ENCODE measurements at places on chromosomes 11 and 22.

DNA sequence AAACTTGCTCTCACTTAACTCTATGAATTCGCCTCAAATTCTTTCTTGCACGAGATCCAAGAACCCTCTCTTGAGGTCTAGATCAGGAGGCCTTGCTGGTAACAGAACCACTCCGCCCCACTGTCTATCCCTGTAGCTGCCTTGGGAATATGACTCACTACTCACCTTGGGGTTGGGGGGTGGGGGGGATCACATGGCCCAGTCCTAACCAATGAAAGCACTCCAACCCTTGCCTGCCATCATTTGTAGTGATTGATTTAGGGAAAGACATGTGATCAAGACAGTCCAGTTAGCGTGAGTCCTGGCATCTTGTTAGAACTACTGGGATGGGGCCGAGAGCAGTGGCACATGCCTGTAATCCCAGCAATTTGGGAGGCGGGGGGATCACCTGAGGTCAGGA, 4.8 kb upstream of the MRTFA start:
- no peak for DNase-seq
- H3K36me3 ChIP-seq: no peaks in the 10 kb centered on the region
- no peaks in the 10 kb centered on the region for H3K27me3 ChIP-seq
- no peak overlapping the region for H3K4me3 ChIP-seq
- H3K27ac ChIP-seq: no peak overlapping the region

GRCh38 chr11:116167706-116168458, 604.9 kb downstream of the BUD13 start:
- no peaks in the 10 kb centered on the region for H3K4me1 ChIP-seq
- H3K4me3 ChIP-seq: no peak overlapping the region
- DNase-seq: peak; percentile 88
- no peaks in the 10 kb centered on the region for H3K27me3 ChIP-seq
- no peaks in the 10 kb centered on the region for H3K36me3 ChIP-seq

- H3K4me1 ChIP-seq: no peaks in the 10 kb centered on the region
- H3K36me3 ChIP-seq: no peaks in the 10 kb centered on the region
- no peak overlapping the region for H3K27ac ChIP-seq
- no peak overlapping the region for H3K4me3 ChIP-seq
Observed at GRCh38 chr22:48981371-48982061, 846.2 kb downstream of the BRD1 start.

- no peaks in the 10 kb centered on the region for H3K36me3 ChIP-seq
- no peak for DNase-seq
- no peak overlapping the region for H3K27ac ChIP-seq
- H3K4me3 ChIP-seq: no peak overlapping the region
- peaks cover 12% of the 10 kb centered on the region for H3K4me1 ChIP-seq
Observed at GRCh38 chr22:36221799-36222751, 17.3 kb downstream of the APOL2 start.

- DNase-seq: no peak
- H3K27ac ChIP-seq: no peak overlapping the region
- no peaks in the 10 kb centered on the region for H3K4me1 ChIP-seq
- H3K27me3 ChIP-seq: no peaks in the 10 kb centered on the region
- H3K4me3 ChIP-seq: no peak overlapping the region
- H3K36me3 ChIP-seq: no peaks in the 10 kb centered on the region
Observed at GRCh38 chr11:44694443-44694842, 32.3 kb upstream of the TSPAN18 start.

DNA sequence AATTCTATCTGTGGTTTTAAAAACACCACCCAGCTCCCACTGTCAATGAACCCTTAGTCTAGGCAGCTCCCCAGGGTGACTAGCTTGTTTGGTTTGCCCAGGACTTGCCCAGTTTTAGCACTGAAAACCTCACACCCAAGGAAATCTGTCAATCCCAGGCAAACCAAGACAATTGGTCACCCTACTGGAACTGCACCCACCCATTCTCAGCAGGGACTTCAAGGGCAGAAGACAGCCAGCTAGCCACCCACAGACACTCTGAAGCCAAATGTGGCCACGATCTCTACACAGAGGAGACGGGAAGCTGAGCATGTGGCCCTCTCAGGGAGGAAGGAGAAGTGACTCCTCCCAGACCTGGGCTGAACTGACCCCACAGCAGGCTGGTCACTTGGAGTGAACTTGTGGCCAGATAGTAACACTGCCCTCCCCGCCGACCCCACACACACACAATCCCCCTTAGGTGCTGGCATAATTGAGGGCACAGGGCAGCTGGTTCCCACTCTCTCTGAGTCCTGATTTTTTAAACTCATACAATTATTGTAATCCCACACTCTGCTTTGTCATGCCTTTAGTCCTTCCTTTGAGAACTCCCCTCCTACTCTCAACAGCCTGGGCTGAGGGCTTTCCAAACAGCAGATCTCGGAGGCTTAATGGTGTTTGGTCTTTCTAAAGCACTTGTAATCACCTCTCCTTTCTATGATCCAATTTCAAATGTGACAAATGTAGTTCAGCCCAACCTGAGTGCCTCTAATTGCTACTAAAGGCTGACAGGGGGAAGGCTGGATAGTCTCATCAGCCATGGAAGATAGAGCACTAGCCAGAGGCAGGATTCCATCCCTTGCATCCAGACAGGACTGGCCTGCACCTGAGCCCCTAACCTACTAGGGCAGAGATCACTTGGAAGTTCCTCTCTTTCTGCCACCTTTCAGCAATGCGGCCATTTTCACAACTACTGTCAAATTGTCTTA, 74.7 kb upstream of the DRD2 start:
- no peaks in the 10 kb centered on the region for H3K27me3 ChIP-seq
- no peaks in the 10 kb centered on the region for H3K36me3 ChIP-seq
- peaks cover 15% of the 10 kb centered on the region for H3K4me1 ChIP-seq
- no peak overlapping the region for H3K27ac ChIP-seq
- no peak for DNase-seq

DNA sequence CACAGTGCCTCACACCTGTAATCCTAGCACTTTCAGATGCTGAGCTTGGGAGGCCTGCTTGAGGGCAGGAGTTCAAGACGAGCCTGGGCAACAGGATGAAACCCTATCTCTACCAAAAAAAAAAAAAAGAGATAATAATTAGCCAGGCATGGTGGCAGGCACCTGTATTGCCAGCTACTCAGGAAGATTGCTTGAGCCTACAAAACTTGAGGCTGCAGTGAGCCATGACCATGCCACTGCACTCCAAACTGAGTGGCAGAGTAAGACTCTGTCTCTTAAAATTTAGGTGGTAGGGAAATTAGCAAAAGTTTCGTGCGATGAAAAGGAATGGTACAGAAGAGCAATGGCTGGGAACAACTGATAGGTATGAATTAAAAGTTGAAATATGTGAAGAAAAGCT, 18.0 kb downstream of the ST13 start:
- no peak overlapping the region for H3K4me3 ChIP-seq
- DNase-seq: no peak
- no peak overlapping the region for H3K27ac ChIP-seq
- H3K4me1 ChIP-seq: no peaks in the 10 kb centered on the region
- no peaks in the 10 kb centered on the region for H3K27me3 ChIP-seq
- H3K36me3 ChIP-seq: peaks cover 94% of the 10 kb centered on the region

DNA sequence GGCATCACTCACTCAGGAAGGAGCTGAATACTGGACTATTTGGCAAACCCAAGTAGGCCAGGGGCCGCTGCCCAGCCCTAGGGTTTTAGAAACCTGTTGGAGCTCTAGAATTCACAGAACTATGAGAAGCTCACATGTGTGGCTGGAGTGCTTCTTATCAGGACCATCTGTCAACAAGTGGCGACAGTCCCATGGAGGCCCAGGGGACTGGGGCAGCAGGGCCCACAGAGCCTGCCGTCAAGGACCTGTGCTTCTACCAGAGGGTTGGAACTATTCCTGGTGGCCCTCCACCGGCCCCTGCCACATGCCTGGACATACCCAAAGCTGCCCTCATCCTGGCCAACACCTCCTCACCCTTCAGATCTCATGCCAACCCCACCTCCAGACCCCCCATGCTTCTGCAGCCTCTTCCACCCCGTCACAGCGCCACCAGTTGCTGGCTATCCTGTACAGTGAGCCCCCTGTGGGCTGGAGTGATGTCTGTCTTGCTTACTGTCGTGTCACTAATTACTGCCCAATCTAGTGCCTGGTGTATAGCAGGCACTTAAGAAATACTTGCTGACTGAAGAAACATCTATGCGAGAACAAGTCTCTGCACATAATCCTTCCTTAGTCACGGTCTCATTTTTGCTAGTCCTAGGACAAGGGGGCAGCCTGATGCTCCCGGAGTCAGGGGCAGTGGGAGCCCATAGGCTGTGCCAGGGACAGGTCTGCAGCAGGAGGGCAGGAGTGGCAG, 27.2 kb upstream of the RASL10A start:
- no peaks in the 10 kb centered on the region for H3K27me3 ChIP-seq
- H3K36me3 ChIP-seq: peaks cover 42% of the 10 kb centered on the region
- H3K27ac ChIP-seq: peak overlapping the region; percentile 80
- DNase-seq: no peak
- no peak overlapping the region for H3K4me3 ChIP-seq

DNA sequence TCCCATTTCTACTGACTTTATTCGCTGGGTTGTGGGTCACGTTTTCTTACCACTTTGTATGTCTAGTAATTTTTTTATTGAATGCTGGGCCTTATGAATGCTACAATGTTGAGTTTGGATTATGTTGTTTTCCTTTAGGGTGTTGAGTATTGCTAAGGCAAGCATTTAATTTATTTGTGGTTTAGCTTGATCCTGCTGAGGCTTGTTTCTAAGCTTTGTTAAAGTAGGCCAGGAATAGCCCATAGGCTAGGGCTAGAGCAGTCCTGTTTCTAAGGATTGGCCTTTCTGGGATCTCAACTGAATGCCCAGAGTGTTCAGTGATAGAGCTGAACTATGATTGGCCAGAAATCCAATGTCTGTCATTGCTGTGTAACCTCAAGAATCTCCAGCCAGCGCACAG, 56.1 kb upstream of the LDLRAD3 start:
- H3K27me3 ChIP-seq: no peaks in the 10 kb centered on the region
- H3K36me3 ChIP-seq: no peaks in the 10 kb centered on the region

- H3K27me3 ChIP-seq: no peaks in the 10 kb centered on the region
- DNase-seq: no peak
- no peaks in the 10 kb centered on the region for H3K36me3 ChIP-seq
- H3K27ac ChIP-seq: no peak overlapping the region
- no peak overlapping the region for H3K4me3 ChIP-seq
Observed at GRCh38 chr11:45156741-45157140, 10.3 kb downstream of the PRDM11 start.

DNA sequence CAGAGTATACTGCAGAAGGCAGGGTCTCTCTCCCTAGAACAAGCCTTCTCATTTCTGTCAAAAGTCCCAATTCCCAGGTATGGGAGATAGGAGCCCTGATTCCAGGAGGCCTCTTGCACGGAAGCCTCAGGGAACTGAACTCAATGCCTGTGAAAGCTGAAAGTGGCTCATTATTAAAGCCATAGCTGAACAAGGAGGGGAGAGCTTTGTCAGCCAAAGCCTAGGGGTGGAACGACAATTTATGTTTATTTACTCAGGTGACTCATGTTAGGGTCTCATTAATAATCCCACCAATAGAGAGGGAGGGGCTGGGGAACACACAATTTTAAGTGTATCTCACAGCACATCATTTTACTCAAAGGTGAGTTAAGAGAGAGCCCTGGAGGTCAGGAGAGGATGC, 44.9 kb downstream of the DSCAML1 start:
- H3K27ac ChIP-seq: no peak overlapping the region
- H3K4me1 ChIP-seq: no peaks in the 10 kb centered on the region
- H3K36me3 ChIP-seq: no peaks in the 10 kb centered on the region
- H3K27me3 ChIP-seq: no peaks in the 10 kb centered on the region
- no peak overlapping the region for H3K4me3 ChIP-seq
- DNase-seq: no peak

DNA sequence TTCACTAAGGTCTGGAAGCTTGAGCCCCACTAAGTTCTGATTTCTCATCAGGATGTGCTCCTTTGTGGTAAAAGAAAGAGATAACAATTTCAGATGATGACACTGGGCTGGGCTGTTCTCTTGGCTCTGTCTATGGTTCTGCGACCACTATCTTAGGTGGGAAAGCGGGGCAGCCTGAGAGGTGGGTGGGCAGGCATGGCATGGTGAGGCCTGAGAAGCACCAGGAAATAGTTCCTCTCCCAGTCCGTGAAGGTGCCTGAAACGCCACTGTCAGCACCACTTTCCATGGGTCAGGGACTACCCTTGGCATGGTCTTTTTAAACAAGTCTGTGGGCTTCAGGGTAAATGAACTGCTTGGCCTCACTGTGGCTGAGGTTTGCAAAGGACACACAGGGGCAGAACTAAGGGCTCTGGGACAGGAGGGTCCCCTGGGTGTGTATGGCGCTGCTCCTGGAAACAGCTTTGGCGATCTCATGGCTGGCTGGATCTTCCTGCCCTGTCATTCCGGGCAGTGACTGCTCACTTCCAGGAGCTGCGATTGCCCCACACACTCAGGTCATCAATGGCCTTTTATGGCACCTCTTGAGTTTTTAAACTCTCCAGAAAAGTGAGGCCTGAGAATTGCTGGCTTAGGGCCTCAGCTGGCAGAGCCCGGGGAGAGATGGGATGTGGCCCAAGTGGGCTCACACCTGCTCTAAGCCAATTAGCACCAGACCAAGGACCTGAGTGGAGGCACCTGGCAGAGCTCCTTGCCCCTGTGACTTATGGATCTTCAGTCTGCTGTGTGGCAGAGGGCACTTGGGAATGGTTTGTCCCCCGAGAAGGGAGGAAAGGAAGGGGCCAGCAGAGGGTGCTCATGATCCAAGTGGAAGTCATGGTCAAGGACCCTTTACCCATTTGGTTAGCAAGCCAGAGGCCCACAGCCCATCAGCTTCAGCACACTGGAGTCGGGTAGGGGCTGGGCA, 55.6 kb upstream of the LYVE1 start:
- no peaks in the 10 kb centered on the region for H3K27me3 ChIP-seq
- H3K4me1 ChIP-seq: peaks cover 22% of the 10 kb centered on the region
- H3K36me3 ChIP-seq: peaks cover 23% of the 10 kb centered on the region
- no peak for DNase-seq
- H3K27ac ChIP-seq: peak overlapping the region; percentile 87

DNA sequence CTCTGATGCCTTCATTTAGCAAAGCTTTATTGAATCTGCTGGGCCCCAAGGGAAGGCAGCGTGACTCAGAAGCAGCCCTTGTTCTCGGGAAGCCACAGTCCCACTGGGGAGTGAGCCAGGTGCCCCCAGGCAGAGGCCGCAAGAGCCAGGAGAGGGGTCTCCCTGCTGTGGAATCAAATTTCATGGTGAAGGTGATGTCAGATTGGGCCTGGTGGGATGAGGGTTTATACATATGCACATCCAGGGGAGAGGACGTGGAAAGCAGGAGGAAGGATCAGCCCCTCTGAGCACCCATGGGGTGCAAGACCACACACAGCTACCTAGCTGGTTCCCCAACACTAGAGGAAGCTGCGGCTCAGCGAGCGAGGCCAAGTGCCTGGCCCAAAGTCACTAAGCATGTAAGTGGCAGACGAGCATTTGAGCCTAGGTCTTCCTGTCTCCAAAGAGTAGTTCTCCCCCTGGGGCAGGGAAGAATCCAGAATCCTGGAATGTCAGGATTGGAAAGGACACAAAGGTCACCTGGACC, 2.0 kb downstream of the SYNGR1 start:
- H3K36me3 ChIP-seq: no peaks in the 10 kb centered on the region
- no peaks in the 10 kb centered on the region for H3K27me3 ChIP-seq
- no peak overlapping the region for H3K27ac ChIP-seq
- no peak for DNase-seq
- H3K4me3 ChIP-seq: no peak overlapping the region

- H3K27me3 ChIP-seq: no peaks in the 10 kb centered on the region
- no peak overlapping the region for H3K27ac ChIP-seq
- DNase-seq: no peak
- peaks cover 37% of the 10 kb centered on the region for H3K4me1 ChIP-seq
- H3K4me3 ChIP-seq: no peak overlapping the region
Observed at GRCh38 chr22:46897246-46897623, 134.8 kb downstream of the TBC1D22A start.
